ENCODE measurements at places on chromosomes 1 and 21.

GRCh38 chr1:118788463-118788862 is 199.7 kb downstream of the TBX15 start:
- no peak for DNase-seq

- no peak for DNase-seq
Measured at GRCh38 chr1:58584082-58584895, 7.2 kb upstream of the TACSTD2 start.

GRCh38 chr1:22918644-22919043 is 54.0 kb downstream of the LACTBL1 start:
- no peak for DNase-seq

- no peak for DNase-seq
Measured at GRCh38 chr1:20480951-20481617, 4.9 kb downstream of the CAMK2N1 start.

- DNase-seq, result peak; percentile 30
Measured at GRCh38 chr1:27726173-27727044, 648 bp downstream of the FAM76A start.

- DNase-seq, result no peak
Measured at GRCh38 chr1:61585714-61586113, 139.2 kb downstream of the TM2D1 start.
